ENCODE measurements at places on chromosomes 2 and 18. TPM values are rescaled to one million over a fixed set of nuclear protein-coding genes. Genes with fewer than 3 reads are reported as not detected.

GRCh38 chr2:78068808-78069207 lies 546.6 kb upstream of the LRRTM4 start:
- H3K27me3 ChIP-seq = no peaks in the 10 kb centered on the region
- H3K27ac ChIP-seq = no peak overlapping the region
- DNase-seq = no peak
- no peaks in the 10 kb centered on the region for H3K36me3 ChIP-seq

GRCh38 chr18:29226213-29226612 lies 1049.3 kb upstream of the CDH2 start:
- no peaks in the 10 kb centered on the region for H3K36me3 ChIP-seq
- H3K4me1 ChIP-seq = no peaks in the 10 kb centered on the region
- no peaks in the 10 kb centered on the region for H3K27me3 ChIP-seq
- H3K4me3 ChIP-seq = no peak overlapping the region
- no peak for DNase-seq

MC5R gene
- not detected for total RNA-seq

SPC25 gene
- 1.1 TPM for total RNA-seq

GRCh38 chr2:135994281-135994680 lies 8.9 kb upstream of the DARS1 start:
- H3K27ac ChIP-seq = no peak overlapping the region
- no peaks in the 10 kb centered on the region for H3K36me3 ChIP-seq
- no peak overlapping the region for H3K4me3 ChIP-seq

PRKAG3 gene
- 0.28 TPM for total RNA-seq

CCBE1 gene
- 1.6 TPM for total RNA-seq

DNA sequence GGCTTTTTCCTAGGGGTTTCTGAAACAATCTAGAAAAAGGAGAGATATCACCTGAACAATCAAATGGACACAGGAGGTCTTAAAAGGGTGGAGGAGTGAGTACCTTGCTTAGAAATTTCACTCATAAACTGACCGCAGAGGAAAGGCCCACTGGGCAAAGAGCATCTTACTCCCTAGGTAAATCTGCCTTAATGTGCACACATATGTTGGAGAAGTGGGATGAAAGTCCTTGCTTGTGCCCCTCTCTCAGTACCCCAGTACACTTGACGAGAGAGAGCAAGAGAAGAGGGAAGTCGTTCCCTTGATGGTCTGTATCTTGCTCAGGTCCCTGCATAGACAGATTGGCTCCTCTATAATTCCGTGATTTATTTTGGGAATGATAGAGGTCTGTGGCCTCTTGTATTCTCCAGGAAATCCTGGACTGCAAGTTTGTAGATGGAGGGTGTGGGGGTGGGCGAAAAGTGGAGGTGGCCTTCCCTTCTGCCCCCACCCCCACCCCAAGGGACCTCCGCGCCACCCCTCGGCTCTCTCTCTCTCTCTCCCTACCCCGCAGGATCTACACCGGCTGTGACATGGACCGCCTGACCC lies 6.8 kb downstream of the TBR1 start:
- H3K36me3 ChIP-seq = no peaks in the 10 kb centered on the region
- H3K27ac ChIP-seq = no peak overlapping the region
- no peak for DNase-seq
- peaks cover 25% of the 10 kb centered on the region for H3K4me1 ChIP-seq

GRCh38 chr2:169743549-169743948 lies 9.9 kb downstream of the KLHL23 start:
- no peaks in the 10 kb centered on the region for H3K27me3 ChIP-seq
- no peaks in the 10 kb centered on the region for H3K4me1 ChIP-seq
- no peak overlapping the region for H3K27ac ChIP-seq
- H3K36me3 ChIP-seq = no peaks in the 10 kb centered on the region
- DNase-seq = no peak

GLS gene
- total RNA-seq = 476 TPM

DNA sequence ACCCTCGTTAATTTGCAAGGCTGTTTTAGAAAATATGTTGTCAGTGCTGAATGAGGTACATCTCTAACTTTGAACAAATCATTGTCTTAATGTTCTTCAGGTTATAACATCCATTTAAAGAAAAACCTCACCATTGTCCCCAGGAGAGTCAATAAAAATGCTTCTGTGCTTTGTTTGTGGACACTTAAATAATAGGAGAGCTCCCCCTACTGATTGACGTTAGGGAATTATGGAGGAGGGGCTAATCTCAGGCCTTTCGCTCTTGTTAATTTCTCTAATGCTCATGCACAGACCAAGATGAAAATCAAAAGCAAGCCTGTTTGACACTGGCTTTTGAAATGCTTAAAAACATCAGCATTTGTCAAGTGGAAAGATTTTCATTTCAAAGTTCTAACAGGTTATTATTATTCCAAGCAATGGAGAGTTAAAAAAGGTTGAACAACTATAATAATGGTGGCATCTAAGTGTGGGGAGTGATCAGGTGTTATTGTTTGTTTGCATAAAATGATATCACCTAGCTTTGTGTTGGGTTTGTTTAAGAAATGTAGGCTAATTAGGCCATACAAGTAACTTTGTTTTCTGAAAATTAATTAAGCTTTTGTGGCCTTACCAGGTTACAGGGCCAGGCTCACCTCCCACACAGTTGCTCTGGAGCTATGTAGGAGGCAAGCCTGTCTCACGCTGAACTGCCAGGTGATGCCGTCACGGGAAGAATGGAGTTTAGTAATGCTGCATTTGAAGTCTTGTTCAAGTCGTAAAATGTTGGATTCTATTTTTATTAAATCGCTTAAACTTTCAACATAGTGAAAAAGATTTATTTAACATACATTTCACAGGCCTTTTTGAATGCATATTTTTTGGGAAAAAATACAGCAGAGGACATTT lies 51.7 kb upstream of the SMIM21 start:
- no peaks in the 10 kb centered on the region for H3K36me3 ChIP-seq
- no peaks in the 10 kb centered on the region for H3K27me3 ChIP-seq
- H3K27ac ChIP-seq = no peak overlapping the region
- no peak for DNase-seq
- no peaks in the 10 kb centered on the region for H3K4me1 ChIP-seq

GRCh38 chr2:211157211-211157610 lies 600.8 kb downstream of the CPS1 start:
- H3K27ac ChIP-seq = no peak overlapping the region
- no peaks in the 10 kb centered on the region for H3K36me3 ChIP-seq
- H3K4me1 ChIP-seq = peaks cover 3% of the 10 kb centered on the region

MAP3K19 gene
- not detected for total RNA-seq

GRCh38 chr2:175372704-175373701 lies 191.5 kb upstream of the ATP5MC3 start:
- H3K4me1 ChIP-seq = no peaks in the 10 kb centered on the region
- H3K27ac ChIP-seq = no peak overlapping the region
- H3K27me3 ChIP-seq = no peaks in the 10 kb centered on the region
- no peak for DNase-seq
- no peaks in the 10 kb centered on the region for H3K36me3 ChIP-seq
- H3K4me3 ChIP-seq = no peak overlapping the region

PPM1G gene
- total RNA-seq = 50.4 TPM

DNA sequence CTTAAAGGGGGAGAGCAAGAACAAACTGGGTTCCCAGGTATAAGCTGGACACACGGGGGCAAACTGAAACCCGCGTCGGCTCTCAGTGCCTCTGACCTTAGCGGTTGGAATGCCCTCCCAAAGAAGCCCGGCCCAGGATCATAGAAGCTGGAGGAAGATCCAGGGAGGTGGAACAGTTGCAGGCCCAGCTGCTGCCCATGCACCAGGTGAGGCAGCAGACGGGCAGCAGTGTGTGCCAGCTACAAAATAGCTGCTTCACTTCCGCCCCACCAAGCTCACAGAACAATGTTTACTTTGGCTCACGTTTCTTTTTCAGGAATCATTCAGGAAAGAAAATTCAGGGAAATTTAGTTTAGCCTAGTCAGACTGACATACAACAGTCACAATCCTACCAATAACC lies 3.9 kb upstream of the ERMN start:
- no peaks in the 10 kb centered on the region for H3K27me3 ChIP-seq
- no peak overlapping the region for H3K27ac ChIP-seq
- H3K4me3 ChIP-seq = no peak overlapping the region
- DNase-seq = no peak
- H3K36me3 ChIP-seq = no peaks in the 10 kb centered on the region

- no peak for DNase-seq
- H3K36me3 ChIP-seq = peaks cover 58% of the 10 kb centered on the region
- peak overlapping the region; percentile 39 for H3K27ac ChIP-seq
- no peaks in the 10 kb centered on the region for H3K27me3 ChIP-seq
Measured at GRCh38 chr2:215411941-215412743, 23.7 kb downstream of the FN1 start.

GPATCH11 gene
- 9.0 TPM for total RNA-seq

CAPN14 gene
- 0.14 TPM for total RNA-seq

DNA sequence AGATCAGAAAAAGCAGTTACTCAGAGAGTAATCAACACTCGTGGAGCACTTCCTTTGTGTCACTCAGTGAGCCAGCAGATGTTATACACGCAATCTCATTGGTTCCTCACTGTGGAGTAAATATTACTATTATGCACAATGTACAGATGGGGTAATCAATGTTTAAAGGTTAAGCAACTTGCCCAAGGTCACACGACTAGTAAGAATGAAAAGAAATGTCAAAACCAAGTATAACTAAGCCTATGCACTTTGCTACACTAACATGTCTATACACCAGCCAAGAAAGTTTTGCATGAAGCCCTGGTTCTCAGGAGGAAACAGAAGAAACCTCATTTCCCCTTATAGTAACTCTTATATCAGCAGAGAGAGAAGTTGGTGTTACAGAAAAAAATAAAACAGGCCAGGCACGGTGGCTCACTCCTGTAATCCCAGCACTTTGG lies 5.4 kb downstream of the METTL21A start:
- H3K4me1 ChIP-seq = no peaks in the 10 kb centered on the region
- DNase-seq = no peak
- no peaks in the 10 kb centered on the region for H3K27me3 ChIP-seq
- no peak overlapping the region for H3K27ac ChIP-seq
- H3K4me3 ChIP-seq = no peak overlapping the region
- peaks cover 3% of the 10 kb centered on the region for H3K36me3 ChIP-seq

FIGN gene
- total RNA-seq = 10.8 TPM

DNA sequence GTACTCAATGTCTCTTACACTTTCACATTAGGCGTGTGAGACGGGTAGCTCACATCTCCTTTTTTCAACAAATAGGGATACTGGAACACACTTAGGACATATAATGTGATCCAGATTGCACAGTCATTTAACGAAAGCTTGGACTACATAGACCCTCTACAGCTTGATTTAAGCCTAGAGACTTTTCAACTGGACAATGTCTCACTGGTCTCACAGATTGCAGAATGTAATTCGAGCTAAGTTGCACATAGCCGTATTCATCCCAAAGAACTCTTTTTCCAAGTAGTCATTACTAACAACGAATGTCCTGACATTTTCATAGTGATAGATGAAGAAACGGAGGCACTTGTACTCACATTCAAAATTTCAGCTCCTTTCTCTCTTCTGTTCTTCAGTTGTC lies 612.1 kb downstream of the ZEB2 start:
- no peaks in the 10 kb centered on the region for H3K4me1 ChIP-seq
- no peak overlapping the region for H3K27ac ChIP-seq
- no peak overlapping the region for H3K4me3 ChIP-seq
- H3K36me3 ChIP-seq = no peaks in the 10 kb centered on the region

- no peak for DNase-seq
- no peaks in the 10 kb centered on the region for H3K4me1 ChIP-seq
- no peaks in the 10 kb centered on the region for H3K27me3 ChIP-seq
- no peak overlapping the region for H3K4me3 ChIP-seq
- no peak overlapping the region for H3K27ac ChIP-seq
- H3K36me3 ChIP-seq = no peaks in the 10 kb centered on the region
Measured at GRCh38 chr2:236073246-236073645, 94.9 kb downstream of the GBX2 start.

- DNase-seq = no peak
- no peaks in the 10 kb centered on the region for H3K27me3 ChIP-seq
- H3K36me3 ChIP-seq = no peaks in the 10 kb centered on the region
- H3K4me3 ChIP-seq = peak overlapping the region; percentile 23
- no peak overlapping the region for H3K27ac ChIP-seq
Measured at GRCh38 chr2:197216361-197216979, 94.1 kb downstream of the ANKRD44 start.

RAX gene
- total RNA-seq = not detected

CACNB4 gene
- 13.8 TPM for total RNA-seq

GLI2 gene
- total RNA-seq = 5.4 TPM

SLC25A52 gene
- total RNA-seq = not detected

- no peak overlapping the region for H3K27ac ChIP-seq
- no peak for DNase-seq
- H3K4me3 ChIP-seq = no peak overlapping the region
- H3K4me1 ChIP-seq = no peaks in the 10 kb centered on the region
Measured at GRCh38 chr2:154995361-154995760, 296.9 kb downstream of the KCNJ3 start.

FSHR gene
- total RNA-seq = not detected

- H3K4me3 ChIP-seq = no peak overlapping the region
- H3K36me3 ChIP-seq = no peaks in the 10 kb centered on the region
- no peak overlapping the region for H3K27ac ChIP-seq
- no peaks in the 10 kb centered on the region for H3K4me1 ChIP-seq
- H3K27me3 ChIP-seq = no peaks in the 10 kb centered on the region
Measured at GRCh38 chr2:20235655-20236305, 10.8 kb upstream of the SDC1 start.

GRCh38 chr2:170922634-170923494 lies 6.2 kb upstream of the GORASP2 start:
- no peaks in the 10 kb centered on the region for H3K4me1 ChIP-seq
- H3K27ac ChIP-seq = no peak overlapping the region
- H3K4me3 ChIP-seq = no peak overlapping the region
- DNase-seq = no peak
- H3K36me3 ChIP-seq = no peaks in the 10 kb centered on the region

- peaks cover 11% of the 10 kb centered on the region for H3K4me1 ChIP-seq
- H3K27me3 ChIP-seq = no peaks in the 10 kb centered on the region
- H3K4me3 ChIP-seq = peak overlapping the region; percentile 71
- DNase-seq = no peak
- no peak overlapping the region for H3K27ac ChIP-seq
Measured at GRCh38 chr18:76494231-76495005, 624 bp downstream of the ZNF516 start.

SLC30A3 gene
- total RNA-seq = 8.5 TPM

DNA sequence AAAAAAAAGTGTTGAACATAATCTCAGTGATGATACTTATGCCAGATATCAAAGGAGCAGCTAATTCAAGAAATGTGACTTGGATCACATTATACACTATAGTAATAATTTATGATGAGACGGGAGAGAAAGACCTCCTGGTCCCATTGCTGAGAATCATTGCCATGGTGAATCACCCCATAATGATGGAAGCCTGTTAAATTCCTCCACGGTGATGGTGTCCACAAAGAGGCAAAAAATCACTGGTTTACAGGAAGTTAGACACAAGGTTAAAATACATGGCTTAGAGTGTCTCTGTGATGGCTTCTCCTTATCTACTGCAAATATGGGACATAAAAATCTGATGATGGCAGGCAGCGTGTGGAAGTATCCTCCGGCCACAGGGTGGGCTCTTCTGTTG lies 210.0 kb downstream of the CDH2 start:
- no peak overlapping the region for H3K4me3 ChIP-seq
- no peak for DNase-seq
- no peaks in the 10 kb centered on the region for H3K27me3 ChIP-seq
- H3K4me1 ChIP-seq = no peaks in the 10 kb centered on the region
- H3K36me3 ChIP-seq = no peaks in the 10 kb centered on the region
- H3K27ac ChIP-seq = no peak overlapping the region

CFAP221 gene
- 0.56 TPM for total RNA-seq

- H3K4me3 ChIP-seq = no peak overlapping the region
- DNase-seq = no peak
- H3K27ac ChIP-seq = no peak overlapping the region
- no peaks in the 10 kb centered on the region for H3K4me1 ChIP-seq
- H3K27me3 ChIP-seq = no peaks in the 10 kb centered on the region
- H3K36me3 ChIP-seq = no peaks in the 10 kb centered on the region
Measured at GRCh38 chr18:25244924-25245698, 106.9 kb downstream of the ZNF521 start.

METTL8 gene
- 11.0 TPM for total RNA-seq

MOCOS gene
- total RNA-seq = 2.8 TPM
